ENCODE measurements at places on chromosomes 2 and 18.

- DNase-seq = no peak
Observed at GRCh38 chr2:33123216-33123615, 176.5 kb downstream of the LTBP1 start.

GRCh38 chr18:79203017-79203605 is 133.9 kb downstream of the ATP9B start:
- no peak for DNase-seq

- no peak for DNase-seq
Observed at GRCh38 chr2:121873864-121874263, 118.4 kb downstream of the TSN start.

DNA sequence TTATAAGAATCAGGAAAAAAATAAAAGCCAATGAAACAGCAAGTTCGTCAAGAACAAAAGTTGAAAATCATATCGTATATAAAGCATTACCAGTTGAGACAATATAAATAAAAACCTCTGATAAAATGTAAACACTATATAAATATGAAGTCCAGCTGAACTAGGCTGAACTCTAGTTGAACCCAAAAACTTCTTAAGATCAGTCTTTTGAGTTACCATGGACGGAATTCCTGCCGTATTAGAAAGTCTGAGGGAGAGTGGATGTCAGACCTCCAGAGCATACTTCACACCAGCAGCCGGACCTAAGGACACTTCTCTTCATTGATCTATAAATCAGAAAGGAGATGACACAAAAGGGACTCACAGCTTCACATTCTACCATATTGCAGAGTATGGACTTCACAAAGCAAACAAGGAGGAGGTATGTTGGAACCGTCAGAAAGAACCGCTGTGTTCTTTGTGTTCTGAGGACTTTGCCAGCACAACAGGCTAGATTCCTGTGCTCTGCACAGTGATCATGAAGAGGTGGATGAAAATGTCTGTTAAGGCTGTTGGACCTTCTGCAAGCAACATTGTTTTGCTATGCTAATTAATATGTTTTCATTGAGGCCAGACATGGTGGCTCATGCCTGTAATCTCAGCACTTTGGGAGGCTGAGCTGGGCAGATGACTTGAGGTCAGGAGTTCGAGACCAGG is 67.2 kb upstream of the SP5 start:
- peak; percentile 57 for DNase-seq

- DNase-seq = no peak
Observed at GRCh38 chr18:1930291-1931270, 640.7 kb downstream of the METTL4 start.

- DNase-seq = no peak
Observed at GRCh38 chr2:187174582-187174981, 273.5 kb downstream of the CALCRL start.

DNA sequence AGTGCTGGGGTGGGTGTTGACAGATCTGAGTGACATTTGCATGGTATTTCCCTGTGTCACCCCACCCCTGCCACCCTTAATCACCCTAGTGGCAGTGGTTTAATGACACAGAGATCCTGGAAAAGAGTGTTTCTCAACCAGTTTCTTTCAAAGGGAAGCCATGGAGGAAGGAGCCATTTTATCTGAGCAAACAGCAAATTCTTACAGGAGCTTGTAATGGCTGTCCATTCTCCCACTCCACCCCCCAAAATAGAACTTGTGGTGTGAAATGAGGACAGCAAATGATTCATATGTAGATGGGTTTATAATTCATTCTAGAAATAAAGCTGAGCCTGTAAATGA is 51.5 kb downstream of the CDC42EP3 start:
- DNase-seq = no peak

- DNase-seq = no peak
Observed at GRCh38 chr18:3442919-3443318, 7.1 kb upstream of the TGIF1 start.

Data from activated CD4-positive, alpha-beta T cell treated with anti-CD3 and anti-CD28 coated beads, Interleukin-2, amount 10 ng/mL, durations not matched to agents 24 days and 14 days (primary cell).